Non-pigmented ciliary epithelial cell (primary cell): ENCODE measurements at places on chromosomes 11 and 22.

DNA sequence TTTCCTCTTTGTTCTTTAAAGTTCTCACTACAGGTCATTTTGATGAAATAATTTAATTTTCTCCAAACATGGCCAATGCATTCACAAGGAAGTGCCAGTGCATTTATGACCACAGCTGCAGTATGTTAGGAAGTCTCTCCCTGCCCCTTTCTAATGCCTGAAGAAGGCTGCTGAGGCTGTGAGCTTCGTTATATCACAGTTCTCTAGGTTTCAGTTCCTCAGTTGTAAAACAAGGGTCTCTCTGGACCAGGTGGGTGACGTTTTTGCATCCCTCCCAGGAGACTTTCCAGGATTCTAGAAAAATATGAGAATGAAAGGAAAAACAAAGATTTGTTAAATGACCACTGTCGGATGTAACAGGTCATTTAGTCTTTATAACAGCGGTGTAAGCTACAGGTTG, 171.6 kb downstream of the LARGE1 start:
- no peak for DNase-seq

DNA sequence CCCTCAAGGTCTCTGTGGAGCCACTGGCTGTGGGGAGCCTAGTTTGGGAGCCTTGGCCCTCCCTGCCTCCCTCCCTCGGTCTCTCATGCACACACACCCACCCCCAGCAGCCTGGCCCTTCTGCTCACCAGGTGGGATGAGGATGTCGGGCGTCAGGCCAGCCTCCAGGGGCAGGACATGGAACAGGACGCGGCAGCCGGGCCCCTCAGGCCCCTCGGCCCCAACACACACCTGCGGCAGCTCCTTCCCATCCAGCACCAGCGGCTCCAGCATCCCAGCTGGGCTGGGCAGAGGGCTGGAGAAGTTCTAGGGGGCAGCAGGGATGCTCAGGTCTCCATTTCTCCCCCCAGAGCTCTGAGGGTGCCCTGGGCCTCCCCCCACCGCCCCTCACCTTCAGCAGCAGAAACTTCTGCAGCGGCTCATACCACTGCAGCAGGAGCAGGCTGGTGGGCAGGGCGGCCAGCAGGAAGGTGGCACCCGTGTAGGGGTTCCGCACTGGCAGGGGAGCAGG, 11.2 kb downstream of the MAP4K2 start:
- no peak for DNase-seq

GRCh38 chr11:86978756-86979608, 23.8 kb upstream of the FZD4 start:
- no peak for DNase-seq

DNA sequence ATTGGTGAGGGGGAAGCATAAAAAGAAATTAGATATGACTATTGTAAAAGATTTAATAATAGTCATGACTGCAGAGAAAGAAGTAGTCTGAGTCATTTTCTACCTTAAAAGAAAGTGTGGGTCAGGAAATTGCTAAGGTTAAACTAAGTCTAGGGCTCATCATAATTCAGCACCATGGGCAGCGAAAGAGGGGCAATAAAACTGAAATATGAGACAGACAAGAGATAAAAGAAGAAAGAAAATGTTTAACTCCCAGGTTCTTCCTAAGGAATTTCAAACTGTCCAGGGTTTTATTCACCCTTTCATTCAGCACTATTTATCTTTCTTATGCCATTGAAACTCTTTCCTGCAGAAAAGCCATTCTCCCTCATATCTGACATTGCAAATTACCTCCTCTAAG, 114.4 kb upstream of the API5 start:
- no peak for DNase-seq

GRCh38 chr11:13923716-13924650, 38.5 kb upstream of the SPON1 start:
- DNase-seq, result no peak

DNA sequence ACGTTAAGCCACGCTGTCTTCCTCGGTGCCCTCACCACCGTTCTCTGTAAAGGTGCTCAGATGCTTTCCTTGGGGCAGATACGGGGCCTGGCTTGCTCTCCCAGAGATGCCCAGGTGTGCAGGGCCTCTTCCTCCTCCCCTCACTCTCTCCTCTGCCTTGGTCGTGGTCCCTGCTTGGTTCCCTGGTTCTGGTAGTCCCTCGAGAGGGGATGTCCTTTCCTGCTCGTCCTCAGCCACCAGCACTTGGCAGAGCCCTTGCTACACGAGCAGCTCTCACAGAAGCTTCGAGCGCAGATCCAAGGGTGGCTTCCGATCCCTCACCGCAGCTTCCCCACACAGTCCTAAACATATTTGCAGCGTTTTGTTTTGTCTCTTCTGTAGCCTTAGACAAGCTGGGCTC, 298.8 kb downstream of the TBC1D22A start:
- no peak for DNase-seq

DNA sequence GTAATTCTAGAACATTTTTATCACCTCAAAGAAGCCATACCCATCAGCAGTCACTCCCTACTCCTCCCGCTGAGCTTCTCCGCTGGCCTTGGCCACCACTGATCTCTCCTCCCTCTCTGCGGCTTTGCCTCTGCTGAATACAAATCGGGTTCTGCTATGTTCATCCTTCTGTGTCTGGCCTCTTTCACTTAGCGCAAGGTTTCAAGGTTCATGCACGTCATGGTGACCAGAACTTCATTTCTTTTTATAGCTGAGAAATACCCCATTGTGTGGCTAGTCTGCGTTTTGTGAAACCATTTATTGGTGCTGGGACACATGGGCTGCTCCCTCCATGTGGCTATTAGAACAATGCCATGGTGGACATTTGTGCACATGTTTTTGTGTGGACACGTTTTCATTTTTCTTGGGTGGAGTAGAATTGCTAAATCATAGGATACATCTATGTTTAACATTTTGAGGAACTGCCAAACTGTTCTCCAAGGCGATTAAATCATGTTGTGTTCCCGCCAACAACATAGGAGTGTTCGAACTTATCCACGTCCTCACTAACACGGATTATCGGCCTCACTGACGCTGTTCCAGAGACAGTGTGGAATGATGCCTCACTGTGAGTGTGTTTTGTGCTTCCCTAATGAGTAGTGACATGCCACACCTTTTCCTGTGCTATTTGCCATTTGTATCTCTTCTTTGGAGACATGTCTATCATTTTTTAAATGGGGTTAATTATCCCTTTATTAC, 24.2 kb upstream of the KRTAP5-6 start:
- no peak for DNase-seq

- no peak for DNase-seq
Measured at GRCh38 chr11:34318111-34319037, 39.4 kb downstream of the ABTB2 start.

- no peak for DNase-seq
Measured at GRCh38 chr11:19407677-19408270, 167.0 kb upstream of the E2F8 start.

DNA sequence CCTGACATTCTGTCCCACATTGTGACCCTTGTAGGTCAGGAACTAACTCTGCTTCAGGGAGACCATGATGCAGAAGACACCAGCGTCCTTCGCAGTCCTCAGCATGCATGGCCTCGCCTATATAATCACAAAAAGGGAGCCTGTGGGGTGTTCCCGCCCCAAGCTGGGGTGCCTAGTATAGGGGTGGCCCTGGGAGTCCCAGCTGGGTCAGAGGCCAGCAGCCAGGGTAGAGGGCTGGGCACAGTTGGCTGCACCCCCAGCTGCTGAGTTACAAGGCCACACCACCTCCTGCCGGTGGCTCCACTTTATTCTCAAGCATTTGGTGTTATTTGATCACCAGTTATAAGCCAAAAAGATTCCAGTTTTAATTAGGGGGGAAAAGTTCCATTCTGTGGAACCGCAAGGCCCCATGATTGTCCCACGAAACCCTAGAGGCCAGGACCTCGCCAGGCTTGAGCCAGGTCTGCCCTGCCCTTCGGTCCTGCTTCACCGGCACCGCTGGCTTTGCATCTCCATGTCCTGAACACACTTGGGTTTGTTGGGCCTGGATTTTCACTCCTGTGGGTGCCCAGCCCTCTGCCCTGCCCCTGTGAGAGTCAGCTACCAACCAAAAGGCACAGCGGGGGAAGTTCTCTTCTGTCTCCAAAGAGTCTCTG, 15.0 kb upstream of the GNB1L start:
- no peak for DNase-seq

- no peak for DNase-seq
Measured at GRCh38 chr11:116465056-116465455, 307.7 kb downstream of the BUD13 start.

GRCh38 chr11:69416762-69417698, 64.4 kb upstream of the LINC01488 start:
- DNase-seq, result no peak

DNA sequence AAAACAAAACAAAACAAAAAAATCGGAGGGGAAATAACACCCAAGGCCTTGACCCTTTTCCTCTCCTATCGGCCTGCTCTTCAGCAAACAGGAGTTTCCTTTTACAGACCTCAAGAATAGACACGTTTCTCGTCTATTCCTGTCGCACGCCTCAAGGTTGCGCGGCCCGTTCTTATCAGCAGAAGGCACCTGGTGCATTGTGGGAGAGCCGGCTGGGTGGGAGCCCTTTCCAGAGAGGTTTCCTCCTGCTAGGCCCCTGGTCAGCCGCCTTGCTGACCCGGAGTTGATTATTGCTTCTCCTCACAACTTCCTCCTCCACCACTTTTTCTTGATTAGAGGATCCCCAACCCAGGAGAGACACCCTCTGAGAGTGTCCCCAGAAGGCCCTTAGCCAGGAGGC, 497.3 kb downstream of the MIAT start:
- no peak for DNase-seq

DNA sequence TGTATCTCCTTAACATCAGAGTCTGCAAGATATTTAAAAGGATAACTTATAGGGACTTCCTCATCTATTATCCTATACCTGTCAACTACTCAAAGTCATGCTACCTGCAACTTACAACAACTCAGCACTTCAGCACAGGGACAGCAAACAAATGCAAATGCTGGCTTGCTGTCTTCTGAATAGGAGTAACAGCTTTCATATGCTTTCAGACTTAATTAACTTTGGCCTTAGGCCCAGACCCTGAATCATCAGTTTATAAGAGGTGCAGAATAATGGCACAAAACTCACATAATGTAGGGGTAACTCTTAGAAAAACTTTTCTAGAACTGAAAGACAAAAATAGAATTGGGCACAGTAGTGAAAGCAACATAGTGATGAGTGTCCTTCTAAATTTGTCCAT, 953.4 kb downstream of the DLG2 start:
- no peak for DNase-seq

DNA sequence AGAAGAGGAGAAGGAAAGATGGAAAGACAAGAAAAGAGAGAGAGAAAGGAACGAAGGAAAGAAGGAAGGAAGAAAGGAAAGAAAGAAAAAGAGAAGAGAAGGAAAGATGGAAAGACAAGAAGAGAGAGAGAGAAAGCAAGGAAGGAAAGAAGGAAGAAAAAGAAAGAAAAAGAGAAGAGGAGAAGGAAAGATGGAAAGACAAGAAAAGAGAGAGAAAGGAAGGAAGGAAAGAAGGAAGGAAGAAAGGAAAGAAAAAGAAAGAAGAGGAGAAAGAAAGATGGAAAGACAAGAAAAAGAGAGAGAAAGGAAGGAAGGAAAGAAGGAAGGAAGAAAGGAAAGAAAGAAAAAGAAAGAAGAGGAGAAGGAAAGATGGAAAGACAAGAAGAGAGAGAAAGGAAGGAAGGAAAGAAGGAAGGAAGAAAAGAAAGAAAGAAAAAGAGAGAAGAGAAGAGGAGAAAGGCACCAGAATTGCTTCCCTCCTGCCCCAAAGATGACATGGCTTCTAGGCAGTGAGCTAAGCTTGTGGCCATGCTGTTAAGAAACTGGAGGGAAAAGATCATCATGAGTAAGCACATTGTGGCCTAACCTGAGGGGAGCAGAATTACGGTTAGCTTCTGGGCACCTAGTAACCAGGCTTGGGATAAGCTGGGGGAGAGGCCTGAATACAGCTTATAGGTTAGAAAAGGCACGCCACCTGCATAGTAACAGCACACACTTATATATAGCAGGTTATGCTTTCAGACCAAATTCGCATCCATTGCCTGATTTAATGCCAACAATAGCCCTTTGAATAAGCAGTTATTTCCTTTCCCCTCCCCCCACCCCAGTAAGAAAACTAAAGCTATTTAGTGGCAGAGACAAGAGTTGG, 2.3 kb upstream of the ST3GAL4 start:
- no peak for DNase-seq

GRCh38 chr11:75356613-75357012, 5.2 kb upstream of the ARRB1 start:
- no peak for DNase-seq

GRCh38 chr11:132253469-132254264, 883.3 kb downstream of the NTM start:
- no peak for DNase-seq

GRCh38 chr11:69171476-69172240, 15.9 kb downstream of the SMIM38 start:
- no peak for DNase-seq

- DNase-seq, result no peak
Measured at GRCh38 chr11:78783301-78783700, 208.6 kb upstream of the NARS2 start.

DNA sequence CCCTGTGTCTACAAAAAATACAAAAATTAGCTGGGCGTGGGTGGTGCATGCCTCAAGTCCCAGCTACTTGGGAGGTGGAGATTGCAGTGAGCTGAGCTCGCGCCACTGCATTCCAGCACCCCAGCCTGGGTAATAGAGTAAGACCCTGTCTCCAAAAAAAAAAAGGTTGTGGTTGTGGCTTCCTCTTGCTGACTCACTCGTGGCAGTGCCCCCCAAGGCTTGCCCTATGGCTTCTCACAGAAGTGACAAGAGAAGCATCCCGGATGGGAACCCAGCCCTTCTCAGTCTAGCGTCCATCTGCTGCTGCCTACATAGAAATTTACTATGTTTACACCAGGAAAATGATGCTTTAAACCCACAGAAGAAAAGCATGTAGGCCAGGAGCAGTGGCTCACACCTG, 68.5 kb upstream of the PITPNB start:
- DNase-seq, result peak; percentile 65

DNA sequence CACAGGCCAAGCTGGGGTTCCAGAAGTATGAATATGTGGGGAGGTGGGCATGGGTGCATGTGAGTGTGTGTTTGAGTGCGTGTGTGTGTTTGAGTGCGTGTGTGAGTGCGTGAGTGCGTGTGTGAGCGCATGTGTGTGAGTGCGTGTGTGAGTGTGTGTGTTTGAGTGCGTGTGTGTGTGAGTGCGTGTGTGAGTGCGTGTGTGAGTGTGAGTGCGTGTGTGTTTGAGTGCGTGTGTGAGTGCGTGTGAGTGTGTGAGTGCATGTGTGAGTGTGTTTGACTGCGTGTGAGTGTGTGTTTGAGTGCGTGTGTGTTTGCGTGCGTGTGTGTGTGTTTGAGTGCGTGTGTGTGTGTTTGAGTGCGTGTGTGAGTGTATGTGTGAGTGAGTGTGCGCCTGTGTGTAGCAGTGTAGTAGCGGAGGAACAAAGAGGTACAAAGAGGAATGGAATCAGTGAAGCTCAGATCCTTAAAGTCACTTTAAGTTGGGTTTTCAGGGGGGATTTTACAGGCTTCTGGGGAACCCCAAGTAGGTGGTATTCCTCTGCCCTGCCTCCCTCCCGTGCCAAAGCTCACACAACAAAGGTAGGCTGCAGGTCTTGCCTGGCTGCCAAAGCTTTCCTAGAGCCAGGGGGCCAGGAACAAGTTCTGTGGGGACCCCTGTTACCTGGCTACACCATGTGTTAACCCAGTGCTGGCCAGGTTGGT, 137.1 kb downstream of the KIRREL3 start:
- no peak for DNase-seq

- peak; percentile 53 for DNase-seq
Measured at GRCh38 chr11:23932485-23932898, 564.4 kb upstream of the LUZP2 start.

- peak; percentile 71 for DNase-seq
Measured at GRCh38 chr11:96254087-96254486, 88.9 kb downstream of the MAML2 start.
